ENCODE measurements at places on chromosomes 1 and 21.

- no peak for DNase-seq
Observed at GRCh38 chr1:80021891-80022290, 1015.4 kb upstream of the ADGRL4 start.

GRCh38 chr1:228307218-228308023, 99.2 kb downstream of the TRIM11 start:
- no peak for DNase-seq

- no peak for DNase-seq
Observed at GRCh38 chr1:89361681-89362080, 2.2 kb upstream of the GBP6 start.

- DNase-seq = no peak
Observed at GRCh38 chr1:48571303-48571987, 99.4 kb upstream of the SPATA6 start.

GRCh38 chr21:35646606-35647005, 413.7 kb downstream of the SETD4 start:
- DNase-seq = no peak

DNA sequence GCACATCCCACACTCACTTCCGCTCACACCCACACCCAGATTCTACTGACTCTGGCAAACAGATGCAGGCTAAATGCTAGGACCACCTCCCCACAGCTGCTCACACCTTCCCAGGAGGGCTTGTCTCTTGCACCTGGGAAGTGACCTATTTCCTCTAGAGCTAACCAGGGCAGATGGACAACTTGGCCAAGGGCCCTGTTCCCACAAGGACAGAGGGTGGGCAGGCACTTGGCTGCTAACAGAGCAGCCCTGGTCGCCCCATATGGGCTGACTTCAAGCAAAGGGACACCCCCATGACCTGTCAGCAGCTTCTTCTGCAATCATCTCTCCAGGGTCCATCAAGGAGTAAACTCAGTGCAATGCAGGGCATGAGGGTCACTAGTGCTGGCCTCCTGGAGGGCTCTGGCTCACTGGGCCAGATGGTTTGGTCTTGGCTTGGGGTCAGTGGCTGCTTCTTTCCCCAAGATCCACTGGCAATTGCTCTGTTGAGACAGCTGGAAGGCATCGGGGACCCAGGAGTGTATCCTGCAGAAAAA, 641.5 kb downstream of the PLPP3 start:
- no peak for DNase-seq
